ENCODE measurements at places on chromosomes 7 and 10.

- DNase-seq, result no peak
Observed at GRCh38 chr7:53111031-53111430, 75.6 kb downstream of the POM121L12 start.

GRCh38 chr7:2864999-2865670, 21.0 kb upstream of the GNA12 start:
- DNase-seq, result peak; percentile 65

- peak; percentile 38 for DNase-seq
Observed at GRCh38 chr7:2719007-2719406, 31.0 kb downstream of the AMZ1 start.

- no peak for DNase-seq
Observed at GRCh38 chr7:131583430-131583829, 27.0 kb upstream of the PODXL start.
